Stimulated activated CD4-positive, alpha-beta T cell treated with anti-CD3 and anti-CD28 coated beads, TNF-alpha, amount 100 ng/mL, for 24 hours (primary cell): ENCODE measurements at places on chromosomes 1 and 21.

DNA sequence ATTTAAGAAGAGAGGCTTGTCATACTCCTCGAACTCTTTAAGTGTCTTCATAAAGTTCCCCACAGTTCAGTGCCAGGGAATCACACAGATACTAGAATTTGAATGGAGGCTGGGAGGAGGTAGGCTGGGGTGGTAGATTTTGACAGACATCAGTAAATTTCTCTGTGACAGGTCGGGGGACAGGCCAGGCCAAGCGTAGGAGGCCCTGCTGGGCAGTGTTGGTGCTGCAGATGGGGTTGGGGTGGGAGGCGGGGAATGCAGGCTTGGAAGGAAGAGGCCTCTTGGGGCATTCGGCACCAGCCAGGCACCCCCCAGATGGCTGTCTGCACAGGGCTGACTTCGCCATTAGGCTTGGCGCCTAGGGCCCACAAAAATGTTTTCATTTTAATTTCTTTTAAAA is 84.0 kb downstream of the MAN1C1 start:
- no peak for DNase-seq

GRCh38 chr1:93078203-93078602 is 880 bp upstream of the MTF2 start:
- no peak for DNase-seq

DNA sequence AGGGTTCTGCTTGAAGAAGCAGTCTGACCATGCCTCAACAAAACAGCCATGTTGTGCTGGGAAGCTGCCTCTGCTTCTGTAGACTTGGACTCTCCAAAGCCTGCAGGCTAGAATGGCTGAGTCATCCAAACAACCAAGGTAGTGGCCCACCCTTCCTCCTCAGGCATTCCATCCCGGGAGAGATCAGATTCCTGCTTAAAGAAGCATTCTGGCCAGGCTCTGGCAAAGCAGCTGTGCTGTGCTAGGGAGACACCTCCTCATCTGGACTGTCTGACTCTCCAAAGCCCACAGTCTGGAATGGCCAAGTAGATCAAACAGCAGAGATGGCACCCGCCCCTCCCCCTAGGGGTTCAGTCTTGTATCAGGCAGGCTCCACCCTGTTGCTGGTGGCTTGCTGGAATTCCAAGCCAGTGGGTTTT is 38.3 kb upstream of the F3 start:
- DNase-seq = no peak

GRCh38 chr1:21614419-21615115 is 54.6 kb downstream of the RAP1GAP start:
- DNase-seq = no peak

- DNase-seq = no peak
Measured at GRCh38 chr1:30909365-30910068, 959 bp upstream of the SDC3 start.

DNA sequence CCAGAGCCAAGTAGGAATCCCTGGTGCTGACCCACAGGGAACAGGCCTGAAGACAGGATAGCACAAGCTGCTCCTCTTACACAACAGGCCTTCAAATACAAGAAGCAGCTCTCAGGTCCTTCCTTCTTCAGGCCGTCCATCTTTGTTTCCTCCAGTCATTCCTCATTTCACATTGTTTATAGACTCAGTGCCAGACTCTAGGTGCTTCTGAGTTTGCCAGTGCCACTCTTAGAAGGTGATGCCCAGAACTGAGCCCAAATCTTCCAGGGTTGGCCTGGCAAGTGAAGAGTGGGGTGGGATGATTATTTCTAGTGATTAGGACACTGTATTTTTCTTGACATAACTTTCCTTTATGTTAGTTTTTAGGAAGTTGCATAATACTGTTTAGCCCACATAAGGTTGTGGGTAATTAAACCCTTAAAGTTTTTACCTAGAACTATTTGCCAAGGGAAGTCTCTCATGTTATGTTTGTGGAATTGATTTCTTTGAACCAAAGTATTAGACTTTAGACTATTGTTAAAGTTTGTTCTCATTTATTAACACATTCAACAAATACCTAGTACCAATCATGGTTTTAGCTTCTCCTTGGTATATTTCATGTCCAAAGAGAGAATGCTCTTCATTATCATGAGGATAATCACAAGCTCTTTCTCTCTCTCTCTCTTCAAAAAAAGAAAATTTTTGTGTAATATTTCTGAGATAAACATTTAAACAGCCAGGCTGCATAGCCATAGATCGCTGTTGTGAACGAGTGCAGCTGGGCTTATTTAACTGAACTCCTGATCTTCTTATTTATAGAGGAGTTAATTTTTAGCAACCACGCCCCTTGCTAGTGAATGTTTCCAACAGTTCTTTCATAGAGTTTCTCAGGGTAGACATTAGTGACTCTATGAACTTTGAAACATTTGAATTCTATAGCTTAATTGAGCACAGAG is 47.7 kb downstream of the PGM1 start:
- DNase-seq = no peak

DNA sequence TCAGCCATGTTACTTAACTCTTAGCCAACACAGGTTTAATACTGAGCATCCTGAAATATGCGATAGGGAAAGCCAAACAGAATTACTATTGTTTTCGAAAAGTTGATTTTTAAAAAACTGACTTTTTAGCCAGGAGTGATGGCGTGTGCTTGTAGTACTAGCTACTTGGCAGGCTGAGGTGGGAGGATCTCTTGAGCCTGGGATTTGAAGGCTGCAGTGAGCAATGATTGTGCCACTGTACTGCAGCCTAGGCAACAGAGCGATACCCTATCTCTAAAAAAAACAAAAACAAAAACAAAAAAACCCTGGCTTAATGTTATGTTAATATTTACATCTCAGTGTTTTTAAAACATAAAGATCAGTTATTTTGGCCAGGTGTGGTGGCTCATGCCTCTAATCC is 16.7 kb downstream of the NMNAT1 start:
- no peak for DNase-seq

DNA sequence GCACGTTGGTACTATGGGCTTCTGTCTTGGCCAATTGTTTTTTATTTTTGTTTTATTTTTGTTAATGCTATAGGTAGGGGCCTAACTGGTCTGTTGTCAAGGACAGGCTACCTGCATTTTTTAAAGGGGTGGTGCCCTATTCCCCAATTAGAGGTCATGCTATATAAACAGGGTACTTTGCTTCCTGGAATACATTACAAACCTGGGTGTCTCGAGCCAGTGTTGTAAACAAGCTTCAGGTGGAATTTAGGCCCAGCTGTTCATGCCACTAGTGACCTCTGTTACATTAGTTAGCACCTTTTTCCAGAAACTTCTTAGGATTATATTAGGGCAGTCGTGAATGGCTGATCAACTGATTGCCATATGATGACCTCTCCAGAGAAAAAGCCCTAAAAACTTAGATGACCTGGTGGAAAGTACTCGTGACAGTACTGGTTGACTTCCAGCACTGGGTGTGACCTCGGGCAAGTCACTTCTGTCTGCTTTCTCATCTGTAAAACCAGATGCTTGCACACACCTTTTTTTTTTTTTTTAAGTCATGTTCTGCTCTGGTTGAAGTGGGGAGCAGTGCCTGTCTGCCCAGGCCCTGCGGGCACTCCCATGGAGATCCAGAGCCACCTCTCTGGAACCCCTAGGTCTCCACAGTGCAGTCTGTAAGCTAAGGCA is 46.5 kb downstream of the ELK4 start:
- DNase-seq = no peak

GRCh38 chr1:200558866-200559459 is 61.6 kb downstream of the KIF14 start:
- DNase-seq = no peak

DNA sequence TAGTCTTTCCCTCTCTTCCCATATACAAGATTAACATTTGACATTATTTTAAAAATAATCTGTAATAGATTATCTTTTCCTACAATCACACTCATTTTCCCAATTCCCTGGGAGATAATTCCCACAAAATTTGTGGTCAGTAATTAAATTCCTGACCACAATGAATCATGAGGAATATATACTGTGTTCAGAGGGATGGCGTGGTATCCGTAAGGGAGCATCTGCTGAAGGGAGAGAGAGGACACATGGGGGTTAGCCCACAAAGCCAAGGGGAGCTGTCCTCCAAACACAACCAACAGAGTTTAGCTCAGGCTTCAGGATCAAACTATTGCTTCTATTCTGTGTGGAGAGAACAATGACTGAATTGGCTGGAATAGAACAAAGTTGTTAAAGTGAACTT is 57.1 kb upstream of the PPP2R5A start:
- DNase-seq = no peak

- DNase-seq = no peak
Measured at GRCh38 chr21:38800924-38801744, 4.6 kb upstream of the ETS2 start.

DNA sequence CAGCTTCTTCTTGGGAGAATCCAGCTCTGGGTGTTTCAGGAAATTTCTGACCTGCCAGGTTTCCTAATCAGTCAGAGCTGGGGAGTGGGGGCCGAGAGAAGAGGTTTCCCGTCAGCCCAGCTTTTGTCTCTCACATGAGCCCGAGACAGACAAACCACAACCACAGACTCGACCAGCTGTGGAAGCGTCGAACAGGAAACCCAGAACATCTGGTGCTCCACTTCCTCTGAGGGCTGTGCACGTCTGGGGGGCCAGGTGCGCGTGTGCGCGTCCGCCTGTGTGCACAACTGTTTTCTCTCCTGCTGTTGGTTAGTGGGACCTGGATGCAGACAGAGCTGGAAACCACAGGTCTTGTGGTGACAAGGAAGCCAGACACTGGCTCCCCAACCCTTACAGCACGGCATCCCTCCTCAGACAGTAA is 113.0 kb upstream of the SLC25A33 start:
- DNase-seq = peak; percentile 42

- DNase-seq = no peak
Measured at GRCh38 chr1:179351281-179351680, 14.5 kb upstream of the AXDND1 start.

GRCh38 chr1:36851087-36851486 is 183.2 kb downstream of the GRIK3 start:
- DNase-seq = no peak

DNA sequence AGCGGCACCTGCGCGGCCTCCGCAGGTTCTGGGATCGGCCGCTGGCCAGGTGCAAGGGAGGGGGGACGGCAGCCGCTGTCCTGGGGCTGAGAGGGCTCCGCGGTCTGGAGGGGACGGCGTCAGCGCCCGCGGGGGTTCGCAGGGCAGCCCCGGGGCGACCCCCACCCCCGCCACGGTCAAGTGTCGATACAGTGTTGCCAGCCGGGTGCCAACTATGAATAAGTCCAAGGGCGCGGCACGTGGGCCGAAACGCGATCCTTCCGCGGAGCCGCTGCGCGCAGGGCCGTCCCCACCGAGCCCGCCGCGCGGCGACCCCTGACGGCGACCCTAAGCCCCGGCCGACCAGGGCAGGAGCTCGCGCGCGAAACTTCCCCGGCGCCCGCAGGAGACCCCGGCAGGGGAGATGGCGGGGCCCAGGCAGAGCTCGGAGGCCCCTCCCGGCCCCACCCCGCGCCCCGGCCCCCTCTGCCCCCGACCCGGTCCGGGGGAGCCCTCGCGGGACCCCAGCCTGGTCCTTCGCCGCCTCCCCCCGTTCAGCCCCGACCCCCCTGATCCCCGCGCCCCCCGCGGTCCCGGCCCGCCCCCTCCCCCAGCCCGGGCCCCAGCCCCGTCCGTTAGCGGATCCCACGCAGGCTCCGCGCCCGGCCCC is 586 bp upstream of the AGPAT3 start:
- peak; percentile 15 for DNase-seq

GRCh38 chr1:219121679-219122078 is 52.0 kb upstream of the LYPLAL1 start:
- no peak for DNase-seq

- no peak for DNase-seq
Measured at GRCh38 chr1:221419513-221420095, 322.3 kb downstream of the DUSP10 start.

- DNase-seq = no peak
Measured at GRCh38 chr1:185917646-185918045, 183.5 kb downstream of the HMCN1 start.

DNA sequence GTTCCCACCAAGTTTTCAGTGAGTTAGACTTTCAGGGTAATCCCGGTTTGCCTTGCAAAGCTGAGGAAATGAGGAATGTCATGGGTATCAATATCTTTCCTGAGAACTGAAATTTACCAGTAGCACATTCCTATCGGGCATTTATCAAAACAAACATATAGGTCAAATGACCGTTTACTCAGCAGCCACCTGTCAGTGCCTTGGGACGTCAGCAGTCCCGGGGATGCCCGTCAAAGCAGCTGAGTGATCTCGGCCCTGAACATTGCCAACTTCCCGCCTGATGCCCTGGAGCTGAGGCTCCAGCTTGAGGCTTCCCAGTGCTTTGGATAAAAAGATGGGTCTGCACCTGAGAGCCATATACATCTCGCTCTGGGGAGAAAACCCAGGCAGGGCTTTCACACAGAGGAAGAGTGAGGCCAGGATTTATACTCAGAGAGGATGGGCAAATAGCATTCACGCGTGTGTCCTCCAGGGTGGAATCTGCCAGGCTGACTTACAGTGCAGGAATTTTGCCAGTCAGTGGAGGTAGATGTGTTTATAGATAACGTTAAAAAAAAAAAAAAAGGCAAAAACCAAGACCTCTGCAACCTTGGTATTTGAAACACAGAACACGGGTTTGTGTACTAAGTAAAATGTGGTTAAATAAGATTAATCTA is 435.7 kb upstream of the VAMP3 start:
- DNase-seq = no peak

DNA sequence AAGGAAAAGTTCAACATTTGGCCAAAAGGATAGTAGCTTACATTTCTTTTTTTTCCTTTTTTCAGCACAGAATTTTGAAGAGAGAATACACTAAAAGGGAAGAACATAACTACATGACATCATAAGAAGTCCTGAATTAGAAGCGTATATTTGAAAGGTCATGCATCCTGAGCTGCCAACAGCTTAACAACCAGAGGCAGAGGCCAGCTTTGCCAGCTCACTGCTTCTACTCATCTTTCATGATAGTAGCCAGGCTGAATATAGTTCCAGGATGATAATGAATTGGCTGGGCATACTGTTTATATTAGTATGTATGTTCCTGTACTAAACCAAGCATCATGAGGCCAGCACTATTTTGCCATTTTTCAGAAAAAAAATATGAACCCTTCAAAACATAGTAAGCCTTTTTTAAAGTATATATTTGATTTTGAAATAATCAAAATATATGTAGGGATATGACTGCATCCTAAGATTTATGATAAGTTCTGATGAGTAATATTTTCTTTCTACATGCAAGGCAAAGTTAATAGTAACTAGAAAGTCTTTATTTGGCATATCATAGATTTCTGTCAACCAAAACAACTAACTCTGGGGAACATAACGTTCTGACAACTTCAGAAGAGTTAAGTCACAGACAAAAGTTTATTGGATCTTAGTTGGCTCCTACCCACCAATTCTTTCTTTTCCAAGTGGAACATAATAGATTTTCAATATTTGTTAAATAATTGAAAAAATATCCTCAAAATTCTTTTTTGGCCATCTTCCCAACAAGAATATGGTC is 123.2 kb downstream of the DPYD start:
- no peak for DNase-seq

GRCh38 chr1:119870917-119871596 is 25.3 kb downstream of the ADAM30 start:
- peak; percentile 74 for DNase-seq

DNA sequence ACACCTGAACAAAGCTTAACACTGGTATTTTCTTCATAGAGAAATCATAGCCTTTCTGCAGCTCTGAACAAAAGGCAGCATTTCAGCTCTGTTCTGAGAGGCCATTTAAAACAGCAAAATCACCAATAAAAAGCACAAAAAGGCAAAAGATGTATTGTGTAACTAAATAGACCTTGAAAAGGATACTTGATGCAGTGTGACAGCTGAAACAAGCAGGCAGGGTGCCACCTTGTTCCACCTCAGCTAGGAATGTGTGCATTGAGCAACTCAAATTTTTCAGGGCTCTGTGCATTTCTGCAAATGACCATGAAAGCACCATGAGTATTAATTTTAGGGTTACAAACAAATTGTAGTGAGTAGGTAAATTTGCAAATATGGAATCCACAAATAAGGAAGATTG is 65.8 kb downstream of the RHOU start:
- no peak for DNase-seq
